ENCODE measurements at places on chromosomes 7 and 10.

GRCh38 chr7:130844811-130845580 lies 111.0 kb upstream of the KLF14 start:
- no peak for DNase-seq

DNA sequence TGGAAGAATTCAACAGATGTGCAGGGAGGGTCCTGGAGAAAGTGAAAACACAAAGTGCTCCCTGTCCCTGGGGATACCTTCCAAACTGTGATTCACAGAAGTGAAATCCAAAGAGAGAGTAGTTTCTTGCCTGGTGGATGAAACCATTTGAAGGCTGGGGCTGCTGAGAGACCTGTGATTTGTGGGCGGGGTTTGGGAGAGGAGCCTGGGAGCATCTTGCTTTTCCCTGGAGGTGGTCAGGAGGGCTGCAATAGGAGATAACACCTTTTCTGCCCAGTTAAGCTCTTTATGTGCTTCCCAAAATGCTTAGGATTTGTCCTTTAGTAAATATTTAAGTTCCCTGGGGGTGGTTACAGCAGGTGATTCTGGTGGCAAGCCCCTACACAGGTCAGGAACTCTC lies 105.3 kb upstream of the TPK1 start:
- no peak for DNase-seq

DNA sequence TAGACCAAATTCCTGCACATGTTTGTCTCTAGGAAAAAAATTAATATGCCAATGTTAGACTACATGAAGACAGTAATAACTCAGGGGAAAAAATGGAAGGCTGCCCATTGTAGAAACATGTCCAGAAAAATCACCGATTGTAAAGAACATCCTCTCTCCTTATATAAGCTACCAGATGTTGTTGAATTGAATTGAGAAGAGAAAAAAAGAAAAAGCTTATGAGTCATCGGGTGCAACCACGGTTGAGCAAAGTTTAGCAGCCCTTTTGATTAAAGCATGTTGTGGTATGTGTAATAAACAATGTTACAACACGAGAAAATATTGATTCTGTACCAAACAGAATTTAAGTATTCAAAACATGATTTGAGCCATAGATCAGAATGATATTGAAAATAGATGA lies 102.3 kb upstream of the ARHGAP21 start:
- no peak for DNase-seq

- DNase-seq: no peak
These were observed 37.6 kb upstream of the AGBL3 start for GRCh38 chr7:134948736-134949135.

GRCh38 chr7:74454021-74454924 lies 567 bp downstream of the GTF2IRD1 start:
- DNase-seq: no peak

- no peak for DNase-seq
These were observed 92.6 kb downstream of the DGKI start for GRCh38 chr7:137753948-137754851.

DNA sequence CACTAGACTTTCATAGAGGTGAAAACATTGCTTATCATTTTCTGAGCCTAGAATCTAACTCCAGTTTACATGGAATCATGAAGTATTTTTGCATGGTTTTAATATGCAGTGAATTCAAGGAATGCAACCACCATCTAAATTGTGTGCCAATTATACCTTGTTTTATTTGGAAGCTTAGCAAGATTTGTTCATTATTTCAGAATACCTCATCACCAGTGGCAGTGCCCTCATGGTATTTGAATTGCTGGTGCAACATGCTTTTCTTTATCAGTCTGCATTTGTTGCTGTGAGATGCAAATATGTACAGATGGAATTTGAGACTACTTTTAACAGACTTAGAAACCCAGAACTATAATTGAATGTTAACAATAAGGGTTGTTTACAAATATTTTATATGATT lies 18.7 kb upstream of the ZNF800 start:
- DNase-seq: no peak

- DNase-seq: no peak
These were observed 33.1 kb downstream of the PRSS2 start for GRCh38 chr7:142803901-142804300.

DNA sequence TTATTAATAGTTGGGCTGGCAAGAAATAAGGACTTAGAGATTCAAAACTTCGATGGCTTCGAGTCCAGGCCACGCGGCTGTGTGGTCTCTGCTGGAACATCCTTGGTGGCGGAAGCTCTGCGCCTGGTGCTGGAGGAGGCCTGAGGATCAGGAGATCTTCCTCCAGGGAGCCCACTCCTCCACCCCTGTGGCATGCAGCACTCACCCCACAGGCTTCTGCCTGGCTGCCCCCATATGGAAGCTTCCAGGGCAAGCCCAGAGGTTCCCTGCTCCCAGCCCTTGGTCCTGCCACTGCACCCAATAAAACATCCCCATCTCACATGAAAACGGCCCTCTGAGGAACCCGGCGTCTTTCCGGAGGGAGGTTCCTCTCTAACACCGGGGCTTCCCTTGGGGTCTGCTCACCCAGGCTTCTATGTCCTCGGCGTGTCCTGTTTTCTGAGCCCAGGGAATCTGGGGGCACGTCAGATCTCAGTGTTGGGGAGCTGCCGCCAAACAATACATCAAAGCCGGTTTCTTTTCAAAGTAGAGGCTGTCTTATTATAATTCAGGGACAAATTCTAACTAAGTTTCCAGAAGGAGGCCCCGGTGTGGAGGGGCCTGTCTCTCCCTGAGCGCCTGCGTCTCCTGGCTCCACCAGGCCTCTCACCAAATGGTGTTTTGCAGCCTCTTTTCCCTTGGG lies 32.4 kb downstream of the CALML3 start:
- DNase-seq: no peak

GRCh38 chr7:55912748-55913158 lies 25.5 kb downstream of the ZNF713 start:
- no peak for DNase-seq

DNA sequence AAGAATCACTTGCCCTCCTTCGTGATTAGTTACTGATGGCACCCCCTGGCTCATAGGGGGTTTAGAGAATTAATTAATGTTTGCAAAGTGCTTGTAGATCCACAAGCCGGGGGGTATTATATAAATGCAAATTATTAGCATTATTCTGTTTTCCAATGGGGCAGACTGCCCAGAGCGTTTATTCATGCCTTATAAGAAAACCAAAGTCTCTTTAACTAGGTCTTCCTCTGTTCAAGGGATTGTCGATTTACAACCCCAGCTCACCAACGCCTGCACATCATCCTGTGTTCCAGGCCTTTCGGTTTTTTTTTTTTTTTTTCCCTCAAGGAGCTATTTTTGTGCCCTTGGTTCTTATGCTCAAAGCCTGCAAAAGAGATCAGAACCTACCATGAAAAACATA lies 630.7 kb downstream of the PARD3 start:
- no peak for DNase-seq

GRCh38 chr7:132789281-132789680 lies 213.0 kb upstream of the PLXNA4 start:
- DNase-seq: no peak

DNA sequence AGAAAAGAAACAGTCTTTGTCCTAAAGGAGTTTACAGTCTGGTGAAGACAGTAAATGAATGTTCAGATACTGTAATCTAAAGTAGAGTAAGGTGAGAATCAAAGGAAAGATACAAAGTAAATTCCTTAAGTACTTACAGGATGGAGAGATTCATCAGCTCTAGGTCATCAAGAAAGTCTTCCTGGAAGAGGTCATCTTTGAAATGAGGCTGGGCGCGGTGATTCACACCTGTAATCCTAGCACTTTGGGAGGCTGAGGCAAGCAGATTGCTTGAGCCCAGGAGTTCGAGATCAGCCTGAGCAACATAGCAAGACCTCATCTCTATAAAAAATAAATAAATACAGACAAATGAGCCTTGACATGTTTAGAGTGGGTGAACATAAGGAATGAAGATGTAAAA lies 18.3 kb downstream of the FHIP2A start:
- no peak for DNase-seq

- no peak for DNase-seq
These were observed 274.2 kb upstream of the HABP2 start for GRCh38 chr10:113278664-113279063.

DNA sequence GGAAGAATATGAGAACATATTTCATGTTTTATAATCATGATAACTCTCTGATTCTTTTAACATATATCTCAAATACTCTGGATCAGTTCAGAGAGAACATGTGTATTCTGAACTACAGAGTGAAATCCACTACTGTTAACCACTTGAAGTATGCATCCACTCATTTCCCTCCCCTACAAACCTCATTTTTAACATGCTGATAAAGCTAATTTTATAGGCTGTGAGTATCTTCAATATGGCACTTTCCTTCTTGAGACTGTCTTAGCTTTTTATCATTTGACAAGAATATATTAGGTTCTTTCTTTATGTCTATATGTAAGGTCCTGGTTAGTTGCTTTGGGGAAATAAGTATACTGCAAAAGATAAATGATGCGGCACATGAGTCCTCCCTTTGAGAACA lies 154.8 kb downstream of the MLLT10 start:
- no peak for DNase-seq

- no peak for DNase-seq
These were observed 124.8 kb upstream of the LSM8 start for GRCh38 chr7:118059209-118059608.

GRCh38 chr7:129780257-129780973 lies 168.9 kb downstream of the NRF1 start:
- peak; percentile 92 for DNase-seq

DNA sequence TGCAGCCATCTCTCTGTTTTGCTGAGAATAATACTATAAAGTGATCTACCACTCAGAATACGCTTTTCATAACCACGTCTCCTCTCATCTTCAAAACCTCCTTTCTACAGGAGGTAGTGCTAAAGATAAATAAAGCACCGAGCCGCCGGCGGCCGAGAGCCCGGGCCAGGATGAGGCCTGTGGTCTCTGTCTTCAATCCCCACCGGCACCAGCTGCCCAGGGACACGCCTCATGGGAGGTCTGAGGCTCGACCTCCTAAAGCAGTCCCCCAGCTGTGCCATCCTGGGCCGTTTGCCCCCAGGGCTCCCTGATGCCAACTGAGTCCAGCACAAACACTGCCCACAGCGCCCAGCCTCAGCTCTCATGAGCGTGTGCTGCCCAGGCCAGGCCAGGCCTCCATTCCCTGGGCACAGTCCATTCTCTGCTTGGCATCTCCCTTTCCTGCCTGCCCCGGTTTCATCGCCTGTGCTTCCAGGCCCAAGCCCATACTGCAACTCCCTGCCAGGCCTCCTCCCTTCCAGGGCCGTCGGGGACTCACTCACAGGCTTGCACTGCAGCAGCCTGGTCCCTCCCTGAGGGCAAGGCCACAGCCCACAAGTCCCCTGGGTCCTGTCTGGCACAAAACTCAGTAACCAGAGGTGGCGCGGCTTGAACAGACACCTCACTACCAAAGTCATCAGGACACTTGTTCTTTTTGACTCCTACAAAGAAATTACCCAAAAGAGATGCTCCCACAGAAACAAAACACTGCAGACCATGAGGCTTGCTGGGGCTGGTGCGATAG lies 2.5 kb downstream of the INTS1 start:
- DNase-seq: no peak

DNA sequence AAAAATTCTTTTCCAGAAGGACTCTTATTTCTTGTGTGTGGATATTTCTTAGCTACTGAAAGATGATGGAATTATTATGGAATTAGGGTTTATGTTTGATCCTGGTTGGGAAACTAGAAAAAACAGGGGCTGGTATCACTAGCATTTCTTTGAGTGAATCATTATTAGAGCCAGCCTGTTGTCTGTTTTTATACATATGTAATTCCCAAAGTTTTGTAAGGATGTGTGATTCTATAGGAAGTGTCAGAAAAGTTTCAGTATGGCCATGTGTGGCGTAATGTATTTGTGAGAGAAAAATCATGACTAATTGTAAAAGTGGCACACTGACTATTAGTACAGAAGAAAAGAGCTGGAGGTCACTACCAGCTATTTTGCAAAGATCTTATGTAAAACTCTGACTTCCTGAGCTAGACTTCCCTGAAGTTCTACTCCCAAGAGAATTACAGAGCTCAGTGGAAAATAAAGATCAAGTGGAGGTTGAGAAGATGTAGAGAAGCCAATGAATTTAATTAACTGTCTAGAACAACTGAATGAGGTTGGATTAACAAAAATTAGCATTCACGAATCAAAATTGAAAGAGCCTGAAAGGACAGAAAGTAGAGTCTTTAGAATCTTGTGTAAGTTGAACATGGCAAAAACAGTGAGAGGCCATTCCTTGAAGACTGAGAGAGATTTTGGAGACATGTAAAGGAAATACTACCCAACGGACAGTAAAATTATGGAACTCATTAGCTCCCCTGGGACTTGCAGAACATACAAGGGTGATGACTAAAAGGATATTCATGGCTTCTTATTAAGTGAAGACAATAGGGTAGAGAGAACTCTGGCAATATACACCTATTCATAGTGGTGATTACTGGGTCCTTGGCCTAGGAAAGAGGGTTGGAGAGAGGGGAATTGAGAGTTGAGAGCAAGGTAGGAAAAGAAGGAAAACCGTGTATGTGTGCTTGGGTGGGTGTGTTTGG lies 12.5 kb downstream of the ZNF365 start:
- no peak for DNase-seq

DNA sequence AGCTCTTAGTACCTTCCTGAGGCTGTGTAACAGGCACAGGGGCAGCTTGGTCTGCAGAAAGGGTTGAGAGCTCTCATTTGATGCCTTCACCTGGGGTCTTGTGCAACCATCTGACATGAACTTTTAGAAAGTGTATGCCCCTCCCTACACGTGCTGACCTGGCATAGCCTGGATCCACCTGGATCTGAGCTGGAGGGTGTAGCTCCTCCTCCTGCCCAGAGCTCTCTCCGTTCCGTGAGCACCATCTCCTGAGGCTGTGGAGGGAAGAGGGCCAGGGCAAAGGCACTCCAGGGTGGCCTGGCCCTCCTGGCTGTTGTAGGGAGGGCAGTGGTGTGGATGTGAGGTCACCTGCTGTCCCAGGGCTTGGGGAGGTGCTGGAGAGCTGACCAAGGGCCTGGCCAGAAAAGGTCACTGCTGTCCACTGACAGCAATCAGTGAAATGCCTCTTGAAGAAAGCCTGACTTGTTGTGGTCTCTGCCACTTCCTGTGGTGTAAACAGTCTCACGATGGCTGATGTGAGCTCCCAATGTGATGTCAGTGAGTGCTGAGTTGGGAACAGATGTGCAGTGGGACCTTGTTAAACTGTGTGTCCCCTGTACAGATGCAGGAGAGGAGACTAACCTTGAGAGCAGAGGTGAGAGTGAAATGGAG lies 23.0 kb downstream of the AMZ1 start:
- no peak for DNase-seq

DNA sequence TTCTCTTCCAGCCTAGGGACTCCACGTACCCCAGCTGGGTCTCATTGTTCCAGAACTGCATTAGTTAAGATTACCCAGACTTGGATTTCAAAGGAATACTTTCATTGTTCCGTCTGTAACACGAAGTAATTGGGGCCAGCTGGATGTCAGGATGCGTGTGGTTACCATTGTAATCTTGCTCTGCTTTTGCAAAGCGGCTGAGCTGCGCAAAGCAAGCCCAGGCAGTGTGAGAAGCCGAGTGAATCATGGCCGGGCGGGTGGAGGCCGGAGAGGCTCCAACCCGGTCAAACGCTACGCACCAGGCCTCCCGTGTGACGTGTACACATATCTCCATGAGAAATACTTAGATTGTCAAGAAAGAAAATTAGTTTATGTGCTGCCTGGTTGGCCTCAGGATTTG lies 21.0 kb downstream of the LRRC17 start:
- no peak for DNase-seq

All from NCI-H2081 (cell line).